ENCODE measurements at places on chromosomes 6 and 20. TPM values are rescaled to one million over a fixed set of nuclear protein-coding genes. Genes with fewer than 3 reads are reported as not detected.

DNA sequence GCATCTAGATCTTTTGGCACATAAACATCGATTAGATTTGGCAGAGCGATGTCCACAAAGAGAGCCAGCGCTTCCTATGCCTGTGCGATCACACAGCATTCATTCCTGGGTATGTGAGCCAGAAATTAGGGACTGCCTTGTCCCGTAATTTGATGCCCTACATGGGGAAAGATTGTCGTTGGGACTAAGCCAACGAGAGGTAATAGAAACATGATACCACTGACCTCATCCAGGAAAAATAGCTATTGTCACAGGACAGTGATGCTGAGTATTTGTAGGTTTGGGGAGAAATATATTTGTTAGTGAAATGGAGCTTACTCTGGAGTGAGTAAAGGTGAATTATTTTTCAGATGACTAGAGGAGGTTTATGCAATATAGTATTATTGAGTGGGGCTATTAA, 154.0 kb downstream of the TSHZ2 start:
- no peak for DNase-seq

DNA sequence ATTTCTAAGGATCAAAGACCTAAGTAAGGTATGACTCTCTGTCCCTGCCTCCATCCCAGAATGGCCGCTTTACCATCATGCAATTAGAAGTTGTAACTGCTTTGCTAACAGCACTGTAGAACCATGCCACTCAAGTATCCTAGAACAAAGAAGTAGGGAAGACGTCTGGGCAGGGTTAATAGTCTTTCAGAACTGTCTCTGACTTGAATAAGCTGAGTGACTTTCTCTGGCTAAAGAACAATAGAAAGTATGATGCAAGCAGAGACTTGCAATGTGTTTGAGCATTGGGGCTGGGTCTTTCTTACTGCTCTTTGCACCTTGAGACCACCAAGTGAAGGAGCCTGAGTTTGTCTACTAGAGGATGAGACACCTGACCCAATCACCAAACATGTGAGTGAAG, 279.6 kb upstream of the JAG1 start:
- no peak for DNase-seq

DNA sequence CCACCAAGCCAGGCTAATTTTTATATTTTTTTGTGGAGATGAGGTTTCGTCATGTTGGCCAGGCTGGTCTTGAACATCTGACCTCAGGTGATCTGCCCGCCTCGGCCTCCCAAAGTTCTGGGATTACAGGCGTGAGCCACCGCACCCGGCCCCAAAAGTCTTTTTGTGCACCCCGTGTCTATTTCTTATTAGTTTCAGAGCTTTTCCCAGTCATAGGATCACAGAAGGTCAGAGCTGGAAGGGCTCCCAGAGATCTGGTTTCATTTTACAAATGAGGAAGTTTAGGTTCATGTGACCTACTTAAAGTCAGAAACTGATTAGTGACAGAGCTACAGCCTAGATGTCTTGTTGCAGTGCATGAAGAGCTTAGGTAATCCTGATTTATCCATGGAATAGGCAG, 1.6 kb upstream of the OGFRL1 start:
- DNase-seq: peak; percentile 28

ZC3H12D gene
- total RNA-seq: 1.4 TPM

DNA sequence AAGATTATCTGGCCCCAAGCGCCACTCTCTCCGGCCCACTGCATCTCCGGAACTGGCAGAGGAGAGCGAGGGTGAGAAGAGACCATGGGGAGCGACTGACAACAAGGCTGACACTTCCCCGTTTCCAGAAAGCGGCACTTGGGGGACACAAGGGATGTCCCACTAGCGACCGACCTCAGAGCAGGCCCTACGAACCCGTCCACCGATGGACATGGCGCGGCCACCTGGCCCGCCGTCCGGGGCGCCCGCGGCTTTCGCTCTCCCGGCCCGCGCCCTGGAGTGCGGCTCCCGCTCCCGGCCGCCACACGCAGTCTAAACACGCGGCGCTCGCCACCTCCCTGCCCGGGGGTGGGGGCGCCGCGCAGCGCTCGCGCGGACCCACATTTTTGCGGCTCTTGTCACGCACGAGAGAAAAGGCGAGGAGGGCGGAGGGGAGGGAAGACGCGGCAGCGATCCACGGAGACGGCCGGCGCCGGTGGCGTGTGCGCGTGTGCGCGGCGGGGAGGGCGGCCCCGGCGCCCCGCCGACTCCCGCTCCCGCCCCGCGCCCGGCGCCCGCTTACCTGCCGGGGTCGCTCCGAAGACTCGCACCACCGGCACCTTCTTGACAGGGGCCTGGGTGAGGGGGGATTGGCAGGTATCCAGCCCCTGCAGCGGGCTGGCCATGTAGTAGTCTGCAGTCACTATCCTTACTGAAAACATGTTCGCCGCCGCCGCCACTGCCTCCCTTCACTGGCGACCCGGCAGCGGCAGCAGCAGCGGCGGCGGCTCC, 645 bp downstream of the REV3L start:
- DNase-seq: peak; percentile 53

DNA sequence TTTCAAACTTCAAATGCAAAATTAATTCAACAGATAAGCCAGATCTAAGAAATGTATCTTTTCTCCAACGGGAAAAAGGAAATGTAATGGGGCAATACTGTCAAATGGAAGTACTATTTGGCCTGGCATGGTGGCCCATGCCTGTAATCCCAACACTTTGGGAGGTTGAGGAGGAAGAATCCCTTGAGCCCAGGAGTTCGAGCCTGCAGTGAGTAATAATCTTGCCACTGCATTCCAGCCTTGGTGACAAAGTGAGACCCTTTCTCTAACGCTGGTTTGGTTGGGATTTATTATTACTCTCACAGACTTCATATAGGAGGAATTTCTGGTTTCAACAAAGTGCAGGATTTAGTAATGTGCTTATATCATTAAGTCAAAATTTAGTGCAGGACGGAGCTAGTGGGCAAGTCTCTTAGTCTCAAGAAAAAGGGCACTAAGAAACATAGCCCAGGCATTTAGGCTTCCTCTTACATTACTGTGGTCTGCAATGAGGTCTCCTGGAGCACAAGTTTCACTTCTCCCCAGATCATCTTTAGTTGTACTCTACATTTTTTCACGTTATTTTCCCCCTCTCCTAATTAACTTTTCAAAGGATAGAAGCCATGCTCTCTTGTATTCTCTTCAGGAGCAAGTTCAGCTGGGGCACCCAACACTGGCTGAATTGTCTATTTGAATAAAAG, 23.1 kb downstream of the TRIM27 start:
- DNase-seq: no peak

- DNase-seq: no peak
These were observed 14.7 kb upstream of the ZNF831 start for GRCh38 chr20:59148701-59149493.

DNA sequence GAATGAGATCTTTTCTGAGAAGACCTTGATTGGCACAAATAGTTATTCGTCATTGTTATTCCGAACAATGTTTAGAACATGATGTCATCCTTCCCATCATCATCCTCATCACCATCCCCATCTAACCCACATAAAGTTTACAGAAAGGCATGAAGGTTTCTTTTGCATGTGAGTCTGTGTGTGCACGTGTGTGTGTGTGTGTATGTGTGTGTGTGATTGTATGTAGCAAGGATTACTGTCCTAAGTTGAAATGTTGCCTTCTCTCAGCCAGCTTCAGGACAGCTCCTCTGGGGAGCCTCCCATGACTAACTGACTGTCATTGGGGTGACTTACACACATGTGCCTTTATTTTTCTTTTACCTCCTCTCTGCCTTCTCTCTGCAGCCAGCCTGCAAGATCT, 113.5 kb downstream of the SLC22A3 start:
- DNase-seq: no peak

- DNase-seq: no peak
These were observed 34.9 kb upstream of the LOC128125822 start for GRCh38 chr6:63537201-63537958.

- no peak for DNase-seq
These were observed 169.8 kb downstream of the ANKRD60 start for GRCh38 chr20:58058421-58059259.

DNA sequence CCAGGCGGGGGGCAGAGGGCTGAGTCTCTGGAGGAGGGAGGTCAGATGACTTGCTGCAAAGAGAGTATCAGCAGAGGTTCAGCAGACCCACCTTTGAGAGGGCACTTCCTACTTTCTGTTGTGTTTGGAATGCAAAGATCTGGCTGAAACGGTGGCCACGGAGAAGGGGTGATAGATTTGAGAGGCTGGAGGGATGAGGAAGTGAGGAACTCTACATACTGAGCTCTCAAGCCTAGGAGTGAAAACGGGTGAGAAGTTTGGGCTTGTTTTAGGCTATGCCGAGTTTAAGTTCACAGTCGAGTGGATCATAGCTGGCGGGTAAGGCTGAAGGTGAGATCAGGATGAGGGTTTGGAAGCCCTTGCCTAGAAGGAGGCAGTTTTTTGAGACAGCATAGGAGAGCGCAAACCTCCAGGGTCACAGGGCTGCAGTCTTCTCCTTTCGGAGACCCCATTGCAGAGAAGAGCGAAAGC, 477 bp upstream of the ITPA start:
- no peak for DNase-seq

- DNase-seq: no peak
These were observed 12.8 kb downstream of the NHSL1 start for GRCh38 chr6:138486249-138487101.

DNMT3B gene
- total RNA-seq: 2.1 TPM

SYNDIG1 gene
- not detected for total RNA-seq

KIF13A gene
- 50.4 TPM for total RNA-seq

WFDC2 gene
- total RNA-seq: 129 TPM

STX16 gene
- total RNA-seq: 56.8 TPM

GRCh38 chr6:31299511-31299910, 27.6 kb upstream of the HLA-C start:
- no peak for DNase-seq

DNA sequence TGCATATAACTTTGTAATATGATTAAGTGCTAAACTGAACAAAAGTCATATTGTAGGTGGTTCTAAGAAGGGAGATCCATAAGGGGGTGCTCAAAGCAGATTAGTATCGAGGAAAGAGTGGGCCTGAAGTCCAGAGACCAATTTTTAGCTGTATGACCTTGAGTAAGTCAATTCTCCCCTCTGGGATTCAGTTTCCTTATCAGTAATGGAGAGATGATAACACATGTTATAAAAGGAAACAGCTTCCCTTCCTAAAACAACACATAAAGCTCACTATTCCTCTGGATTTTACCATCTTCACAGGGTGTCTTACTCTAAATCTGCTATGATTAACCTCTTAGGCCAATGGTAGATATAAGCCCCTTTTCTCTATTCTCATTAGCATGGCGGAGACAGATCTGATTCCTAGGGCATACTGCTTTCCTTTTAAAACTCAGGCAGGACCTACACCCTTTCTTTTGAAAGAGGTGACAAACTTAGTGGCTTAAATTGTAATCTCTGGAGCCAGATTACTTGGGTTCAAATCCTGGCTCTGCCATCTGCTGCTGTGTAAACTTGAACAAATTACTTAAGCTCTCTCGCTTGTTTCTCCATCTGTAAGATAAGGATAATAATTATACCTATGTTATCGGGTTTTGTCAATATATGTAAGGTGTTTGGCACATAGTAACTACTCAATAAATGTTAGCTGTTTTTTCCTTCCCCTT, 39.5 kb downstream of the ACSS2 start:
- DNase-seq: no peak

- no peak for DNase-seq
These were observed 100.8 kb downstream of the CAP2 start for GRCh38 chr6:17494177-17494576.

PACSIN1 gene
- total RNA-seq: not detected

Measured in upper lobe of left lung (tissue), 6 donors.